NCI-H82 (cell line): ENCODE measurements at places on chromosomes 2 and 18.

DNA sequence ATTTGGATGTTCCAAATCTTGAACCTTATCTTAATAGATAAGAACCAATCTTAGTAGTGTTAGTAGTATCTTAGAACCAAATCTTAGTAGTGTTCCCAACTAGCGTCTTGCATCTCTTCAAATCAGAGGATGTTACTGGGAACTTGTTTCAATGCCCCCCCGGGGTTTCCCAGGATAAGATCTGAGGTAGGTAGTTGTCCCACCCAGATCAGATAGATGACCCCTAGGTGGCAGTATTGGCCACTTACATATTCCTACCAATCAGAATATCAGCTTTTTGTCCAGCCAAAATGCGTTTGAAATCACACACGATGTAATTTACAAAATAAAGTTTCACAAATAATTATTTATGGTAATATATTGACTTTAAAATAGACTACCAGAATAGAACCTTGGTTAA, 314.8 kb downstream of the MBD2 start:
- no peak for DNase-seq

DNA sequence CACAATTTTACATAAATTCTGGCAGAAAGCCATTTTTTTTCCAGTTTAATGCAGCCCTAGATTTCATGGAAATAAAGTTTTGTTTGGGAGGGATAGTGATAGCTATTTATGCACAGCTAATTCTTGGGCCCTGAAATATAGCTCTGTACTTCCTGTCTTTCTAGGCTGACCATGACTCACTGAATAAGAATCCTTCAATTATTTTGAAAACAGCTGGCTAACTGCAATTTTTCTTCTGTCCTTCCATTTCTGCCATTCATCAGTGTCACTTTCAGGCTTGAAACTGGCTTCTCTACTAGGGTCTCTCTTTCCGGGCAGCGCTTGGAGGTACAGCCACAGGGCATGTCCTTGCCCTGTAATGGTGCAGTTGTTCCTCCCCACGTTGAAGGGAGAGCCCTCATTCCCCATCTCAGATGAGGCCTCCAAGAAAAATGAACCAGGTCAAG, 97.1 kb upstream of the TMEM178A start:
- no peak for DNase-seq

- no peak for DNase-seq
Measured at GRCh38 chr2:55946793-55947192, 23.2 kb upstream of the EFEMP1 start.

- DNase-seq, result no peak
Measured at GRCh38 chr2:9710311-9710710, 79.5 kb upstream of the YWHAQ start.

DNA sequence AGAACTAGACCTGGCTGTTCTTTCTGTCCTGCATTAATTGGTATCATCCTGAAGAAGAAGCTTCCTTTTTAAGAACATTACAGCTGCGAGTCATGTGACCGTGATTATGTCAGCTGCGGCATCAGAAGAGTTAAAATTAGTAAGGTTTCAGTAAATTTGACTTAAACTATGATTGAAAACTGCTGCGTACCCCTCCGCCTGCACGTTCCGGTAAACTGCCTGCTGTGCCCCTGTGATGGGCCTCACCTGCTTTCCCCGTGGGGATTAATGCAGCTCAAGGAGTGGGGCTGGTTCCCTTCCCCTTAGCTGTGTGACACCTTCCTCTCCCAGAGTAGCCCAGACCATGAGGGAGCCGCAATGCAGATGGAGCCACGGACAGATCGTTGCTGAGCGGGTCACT, 36.1 kb upstream of the MYO3B start:
- peak; percentile 50 for DNase-seq

GRCh38 chr2:80092474-80092873, 212.1 kb downstream of the LRRTM1 start:
- DNase-seq, result no peak

GRCh38 chr18:63773551-63773950, 1.7 kb upstream of the SERPINB7 start:
- DNase-seq, result peak; percentile 27

DNA sequence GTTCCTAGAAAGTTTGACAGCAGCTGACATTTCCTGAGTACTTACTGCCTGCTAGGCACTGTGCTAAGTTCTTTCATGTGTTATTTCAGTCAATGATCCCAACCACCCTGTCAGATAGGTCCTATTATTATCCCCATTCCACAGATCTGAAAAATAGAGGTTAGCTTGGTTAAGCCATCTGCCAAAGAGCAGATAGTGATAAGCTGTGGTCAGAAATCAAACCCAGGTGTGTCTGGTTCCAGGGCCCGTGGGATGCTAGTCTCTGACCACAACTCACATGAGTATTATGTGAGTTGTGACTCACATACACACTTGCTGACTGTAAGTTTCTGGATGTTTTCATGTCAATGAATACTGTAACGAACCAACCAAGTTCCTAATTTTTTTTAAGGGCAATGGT, 132.0 kb upstream of the APCDD1 start:
- DNase-seq, result no peak

- DNase-seq, result peak; percentile 92
Measured at GRCh38 chr2:226030788-226031646, 631.5 kb downstream of the NYAP2 start.
